ENCODE measurements at places on chromosomes 16 and 17.

DNA sequence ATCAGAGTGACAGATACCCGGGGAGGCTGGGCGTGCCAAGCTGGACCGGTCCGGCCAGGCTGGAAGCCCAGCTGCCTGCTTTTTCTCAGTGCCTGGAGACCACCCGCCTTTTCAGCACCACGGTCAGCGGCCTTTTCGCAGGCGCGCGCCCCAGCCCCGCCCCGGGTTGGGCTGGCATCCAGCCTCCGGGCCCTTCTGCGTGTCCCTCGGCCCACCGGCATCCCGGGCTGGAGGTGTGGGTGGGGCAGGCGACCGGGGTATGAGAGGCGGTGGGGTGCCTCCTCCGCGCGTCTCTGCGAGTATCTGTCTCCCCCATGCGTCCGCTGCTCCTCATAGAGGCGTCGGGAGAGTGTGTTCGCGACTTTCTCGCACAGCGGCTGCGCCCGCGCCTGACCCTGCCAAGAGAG lies 102.5 kb downstream of the MRM1 start:
- DNase-seq, result peak; percentile 49

GRCh38 chr17:33504571-33504970 lies 211.5 kb upstream of the ASIC2 start:
- DNase-seq, result no peak

DNA sequence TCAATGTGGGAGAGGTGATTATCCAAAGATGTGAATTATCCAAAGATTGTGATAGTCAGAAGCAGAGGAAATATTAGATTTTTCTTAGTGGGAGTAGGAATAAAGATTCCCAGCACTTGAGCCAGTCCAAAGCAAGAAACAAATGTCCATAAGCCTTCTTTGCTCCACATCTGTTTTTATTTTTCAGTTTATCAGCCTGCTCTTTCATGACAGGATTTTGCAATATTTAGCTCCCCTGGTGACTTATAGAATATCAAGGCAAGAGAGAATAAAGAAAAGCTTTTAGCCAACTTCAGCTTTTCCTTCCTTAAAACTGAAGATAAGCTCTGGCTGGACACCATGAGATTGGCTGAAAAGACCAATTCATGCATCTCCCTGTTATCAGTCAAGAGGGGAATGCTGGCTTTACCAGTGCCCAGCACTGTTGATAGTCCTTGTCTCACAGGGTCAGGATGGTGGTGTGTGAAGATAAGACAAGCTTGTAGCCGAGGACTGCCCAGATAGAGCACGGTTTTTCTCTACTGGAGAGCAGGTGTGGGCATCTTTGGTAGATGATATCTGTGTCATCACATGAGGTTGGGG lies 706.5 kb downstream of the KCNJ2 start:
- DNase-seq, result no peak

- no peak for DNase-seq
Measured at GRCh38 chr17:29046473-29046839, 3.5 kb downstream of the PIPOX start.

DNA sequence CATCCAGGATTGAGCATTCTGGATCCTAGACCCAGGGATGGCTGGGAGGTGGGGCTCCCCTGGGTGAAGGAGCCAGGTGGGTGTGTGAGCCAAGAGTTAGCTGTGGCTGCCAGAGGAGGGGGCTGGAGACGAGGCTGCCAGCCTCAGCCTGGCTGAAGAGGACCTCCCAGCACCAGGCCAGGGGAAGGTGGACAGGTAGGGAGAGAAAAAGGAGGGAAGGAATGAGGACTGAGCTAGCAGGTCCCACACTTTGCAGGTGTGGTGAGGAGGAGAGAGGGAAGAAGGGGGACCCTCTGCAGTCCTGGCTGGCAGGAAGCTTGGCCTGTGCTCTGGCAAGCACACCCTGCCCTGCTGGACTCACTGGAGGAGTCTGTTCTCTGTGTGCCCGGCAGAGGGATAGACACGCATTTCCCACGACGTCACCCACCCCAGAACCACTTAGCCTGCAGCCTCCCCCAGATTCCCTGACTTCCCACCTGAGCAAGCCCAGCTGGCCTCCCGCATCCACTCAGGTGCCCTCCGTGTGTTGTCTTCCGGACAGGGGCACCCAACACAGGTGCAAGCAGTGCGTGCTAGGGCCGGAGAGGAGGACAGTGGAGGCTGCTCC lies 42.0 kb downstream of the SOCS3 start:
- DNase-seq, result no peak

GRCh38 chr16:50354082-50354481 lies 14.7 kb downstream of the BRD7 start:
- no peak for DNase-seq

- DNase-seq, result no peak
Measured at GRCh38 chr17:245611-246010, 64.2 kb upstream of the DOC2B start.

DNA sequence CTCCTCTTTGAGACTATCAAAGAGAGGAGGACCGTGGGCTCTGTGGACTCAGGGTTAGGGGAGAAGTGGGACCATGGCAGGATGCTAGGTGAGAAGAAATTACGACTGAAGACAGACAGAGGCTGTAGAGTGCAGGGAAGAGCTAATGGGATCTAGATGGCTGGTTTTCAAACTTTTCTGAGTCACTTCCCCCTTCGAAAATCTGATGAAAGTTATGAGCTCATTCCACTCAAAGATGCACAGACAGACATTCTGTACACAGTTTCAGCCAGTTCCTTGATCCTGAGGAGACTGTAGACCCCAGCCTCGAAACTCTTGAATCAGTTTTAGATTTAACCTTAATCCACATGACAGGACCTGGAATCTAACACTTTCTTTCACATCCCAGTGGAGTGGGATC lies 40.7 kb downstream of the RGS9 start:
- DNase-seq, result no peak

GRCh38 chr17:49958723-49959122 lies 10.3 kb upstream of the DLX4 start:
- no peak for DNase-seq

- no peak for DNase-seq
Measured at GRCh38 chr17:49582055-49582722, 6.5 kb downstream of the NXPH3 start.

DNA sequence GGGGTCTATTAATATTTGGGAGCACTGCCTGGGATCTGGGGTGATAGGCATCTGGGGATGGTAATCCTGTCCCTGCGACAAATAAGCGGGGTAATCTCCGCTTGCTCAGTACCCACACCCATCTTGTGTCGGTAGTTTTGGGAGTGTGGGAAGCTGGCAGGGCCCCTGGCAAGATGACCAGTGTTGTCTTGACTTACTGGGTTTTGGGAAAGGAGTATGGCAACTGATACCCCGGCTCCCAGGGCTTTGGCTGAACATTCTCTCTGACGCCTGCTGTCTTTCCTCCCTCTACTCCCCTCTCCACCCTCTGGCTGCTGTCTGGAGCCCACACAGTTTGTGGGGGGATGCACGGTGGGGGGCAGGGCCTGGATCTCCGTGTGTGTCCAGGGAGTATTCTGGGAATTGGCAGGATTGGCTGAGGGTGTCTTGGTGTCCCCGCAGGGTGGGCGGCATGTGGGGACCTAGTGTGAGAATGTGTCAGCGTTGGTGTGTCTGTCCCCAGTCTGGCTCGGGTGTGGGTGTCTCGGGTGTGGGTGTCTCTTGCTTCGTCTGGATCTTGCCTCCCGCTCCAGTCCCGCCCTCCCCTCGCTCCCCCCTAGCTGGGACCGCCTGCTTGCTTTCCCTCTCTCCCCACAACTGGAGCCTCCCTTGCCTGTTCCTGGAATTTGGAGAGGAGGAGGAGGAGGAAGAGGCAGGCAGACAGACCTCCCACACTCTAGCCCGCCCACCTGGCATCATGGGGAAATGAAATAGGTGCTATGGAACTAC lies 12.0 kb downstream of the RARA start:
- no peak for DNase-seq

DNA sequence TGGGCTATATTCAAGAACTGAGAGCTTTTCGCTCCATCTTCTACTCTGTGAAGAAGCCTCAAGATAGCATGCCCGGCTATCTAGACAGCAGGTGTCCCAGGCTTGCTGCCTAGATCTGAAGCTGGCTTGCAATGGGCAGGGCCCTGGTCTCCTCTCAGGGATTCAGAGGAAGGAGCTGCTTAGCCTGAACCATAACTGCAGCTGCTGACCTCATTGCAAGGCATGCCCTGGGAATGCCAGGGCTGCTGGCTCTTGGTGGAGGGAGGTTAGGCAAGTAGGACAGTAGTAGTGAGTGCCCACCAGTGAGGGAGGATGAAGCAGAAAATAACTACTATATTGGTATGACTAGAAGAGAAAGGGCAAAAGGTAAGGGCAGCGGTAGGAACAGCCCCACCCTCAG lies 21.3 kb upstream of the SLC35B1 start:
- DNase-seq, result no peak

DNA sequence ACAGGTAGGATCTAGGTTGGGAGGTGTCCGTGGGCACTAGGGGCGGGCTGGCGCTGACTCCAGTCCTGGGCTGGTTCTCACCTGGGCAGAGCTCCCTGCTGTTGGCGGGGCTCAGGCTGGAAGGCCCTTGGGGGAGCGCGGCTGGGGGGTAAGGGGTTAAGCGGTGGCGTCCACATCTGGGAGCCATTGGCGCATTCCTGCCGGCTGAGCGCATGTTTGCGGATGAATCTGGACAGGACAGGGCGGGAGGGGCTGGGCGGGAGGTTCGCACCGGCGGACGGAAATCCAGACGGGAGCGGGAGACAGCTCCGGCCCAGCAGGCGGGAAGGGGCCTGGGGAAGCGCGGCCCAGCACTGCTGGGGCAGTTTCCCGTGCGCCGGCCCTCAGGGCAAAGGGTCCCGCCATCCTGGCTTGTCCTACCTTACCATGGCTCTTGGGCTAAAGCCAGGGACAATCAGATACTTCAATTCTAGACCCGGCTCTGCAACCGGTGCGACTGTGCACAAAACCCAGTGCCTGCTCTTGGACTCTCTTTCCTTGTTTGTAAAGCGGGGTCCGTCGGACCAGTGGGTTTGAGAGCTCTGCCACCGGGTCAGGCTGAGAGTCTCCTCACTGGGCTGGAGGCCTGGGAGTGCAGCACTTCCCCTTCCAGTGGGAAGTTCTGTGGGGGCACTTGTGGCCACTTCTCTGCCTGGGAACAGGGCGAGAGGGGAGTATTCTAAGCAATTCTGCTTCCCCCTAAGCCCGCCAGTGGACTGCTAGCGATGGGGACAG lies 7.8 kb downstream of the RARA start:
- no peak for DNase-seq

DNA sequence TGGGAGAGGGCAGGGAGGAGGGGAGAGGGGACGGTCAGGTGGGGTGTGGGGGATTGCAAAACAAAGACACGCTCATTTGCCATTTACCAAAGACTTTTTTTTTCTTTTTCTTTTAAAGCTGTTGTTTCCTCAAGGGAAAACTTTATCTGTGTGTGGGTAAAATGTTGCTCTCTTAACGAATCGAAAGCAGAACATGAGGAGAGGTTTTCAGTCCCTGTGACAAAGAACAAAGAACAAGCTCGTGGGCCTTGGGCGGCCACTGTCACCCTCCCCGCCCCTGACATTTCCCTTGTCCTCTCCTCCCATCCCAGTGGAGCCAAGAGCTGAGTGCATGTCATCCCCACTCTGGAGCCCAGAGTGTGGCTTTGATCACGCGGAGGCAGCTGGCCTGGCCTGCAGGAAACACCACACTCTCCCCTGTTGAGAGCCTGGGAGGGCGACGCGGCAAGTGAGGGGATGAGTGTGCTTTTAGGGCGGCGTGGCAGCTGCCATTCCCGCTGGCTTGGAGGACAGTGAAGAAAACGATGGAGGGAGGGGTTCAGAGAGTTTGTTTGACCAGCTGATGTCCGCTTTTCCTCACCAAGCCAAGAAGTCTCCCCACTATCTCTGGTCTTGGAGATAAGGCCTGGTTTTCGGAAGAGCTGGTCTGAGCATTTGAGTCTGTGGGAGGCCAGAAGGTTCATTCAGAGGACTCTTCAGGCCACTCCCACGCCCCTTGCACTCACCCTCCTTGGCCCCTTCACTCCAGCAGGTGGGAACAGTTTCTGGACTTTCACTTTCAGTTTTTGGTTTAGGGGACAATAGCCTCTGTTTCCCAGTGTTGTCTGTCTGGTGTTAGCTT lies 11.4 kb downstream of the CCR7 start:
- peak; percentile 89 for DNase-seq

GRCh38 chr16:55265926-55266325 lies 58.1 kb upstream of the IRX6 start:
- no peak for DNase-seq
